Heart right ventricle (tissue), 16 donors: ENCODE measurements at places on chromosomes 2 and 18. TPM values are rescaled to one million over a fixed set of nuclear protein-coding genes. Genes with fewer than 3 reads are reported as not detected.

DNA sequence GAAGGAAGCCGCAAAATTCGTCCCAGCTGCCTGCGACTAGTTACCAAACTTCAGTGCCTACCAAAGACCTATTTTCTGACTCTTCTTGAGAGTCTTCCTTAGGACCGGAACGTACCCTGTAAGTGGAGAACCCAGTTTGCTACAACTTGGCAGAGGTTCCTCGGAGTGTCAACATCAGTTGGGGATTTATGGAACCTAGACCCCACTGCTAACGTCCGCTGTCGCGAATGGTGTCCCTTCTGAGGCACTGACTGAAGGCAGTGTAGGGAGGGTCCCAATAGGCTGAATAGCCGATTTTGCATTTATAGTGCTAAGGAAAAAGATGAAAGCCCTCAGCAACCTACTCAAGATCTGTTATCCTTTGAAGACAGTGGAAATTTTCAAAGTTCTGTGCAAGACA, 568 bp upstream of the STK17B start:
- peaks cover 36% of the 10 kb centered on the region for H3K4me1 ChIP-seq
- H3K4me3 ChIP-seq, result no peak overlapping the region
- no peaks in the 10 kb centered on the region for H3K36me3 ChIP-seq
- DNase-seq, result peak; percentile 8

DNA sequence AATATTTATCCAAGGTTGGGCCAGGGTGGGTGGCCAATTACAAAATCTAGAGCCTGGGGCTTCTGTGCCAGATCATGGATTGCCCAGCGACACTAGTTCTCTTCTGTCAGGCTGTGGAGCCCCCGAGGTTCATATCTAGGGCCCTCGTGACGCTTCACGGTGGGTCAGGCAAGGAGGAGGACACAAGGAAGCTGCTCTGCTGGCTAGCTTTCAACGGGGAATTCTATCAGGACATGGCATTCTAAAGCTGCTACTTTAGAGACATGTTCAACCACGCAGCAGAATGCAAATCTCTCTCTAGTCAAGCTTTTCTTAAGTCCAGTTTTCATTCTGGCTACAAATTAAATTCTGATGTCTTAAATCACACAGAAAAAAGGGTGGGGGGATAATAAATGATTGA, 180.2 kb downstream of the THADA start:
- H3K27ac ChIP-seq, result peak overlapping the region; percentile 53
- H3K27me3 ChIP-seq, result no peaks in the 10 kb centered on the region
- no peaks in the 10 kb centered on the region for H3K36me3 ChIP-seq

DNA sequence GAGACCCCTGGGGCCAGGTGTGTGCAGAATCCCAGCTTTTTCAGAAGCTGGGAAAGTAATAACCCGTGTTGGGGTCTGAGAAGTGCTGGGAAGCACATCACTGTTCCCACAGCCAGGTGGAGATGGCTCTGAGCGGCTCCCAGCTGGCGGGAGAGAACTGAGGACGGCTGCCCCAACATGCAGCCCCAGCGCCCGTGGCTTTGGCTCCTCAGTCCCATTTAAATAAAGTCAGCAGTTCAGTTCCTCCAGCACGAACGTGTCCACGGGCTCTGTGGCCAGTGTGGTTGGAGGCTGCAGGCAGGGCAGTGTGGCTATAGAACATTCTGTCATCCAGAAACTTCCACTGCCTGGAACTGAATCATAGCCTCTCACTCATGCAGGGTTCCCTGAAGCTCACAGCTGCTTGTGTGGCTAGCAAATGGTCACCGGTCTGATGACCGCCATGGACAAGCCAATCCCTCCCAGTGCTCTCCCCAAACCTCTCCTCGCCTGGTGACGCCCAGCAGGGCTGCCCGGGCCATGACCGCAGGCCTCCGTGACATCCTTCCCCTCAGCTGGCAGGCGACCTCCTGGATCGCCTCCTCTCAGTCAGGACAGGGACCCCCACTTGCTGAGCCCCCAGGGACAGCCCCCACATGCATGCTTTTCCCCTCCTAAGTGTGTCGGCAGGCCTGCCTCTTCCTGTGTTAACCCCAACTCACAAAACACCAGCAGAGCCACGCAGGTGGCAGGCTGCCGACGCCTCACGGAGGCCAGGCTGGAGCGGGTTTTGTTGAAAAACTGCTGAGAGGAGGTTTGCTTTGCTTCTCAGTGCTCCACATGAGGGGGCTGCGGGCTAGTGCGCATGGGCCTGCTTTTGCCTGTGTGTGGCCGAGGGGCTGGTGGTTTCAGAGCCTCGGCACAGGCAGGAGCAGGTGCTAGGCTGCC, 1.3 kb downstream of the RTP5 start:
- peak; percentile 18 for DNase-seq
- H3K27me3 ChIP-seq, result peaks cover 22% of the 10 kb centered on the region
- H3K27ac ChIP-seq, result peak overlapping the region; percentile 57
- no peak overlapping the region for H3K4me3 ChIP-seq
- no peaks in the 10 kb centered on the region for H3K36me3 ChIP-seq

Gene NPAS2
- total RNA-seq, result 48.0 TPM

GRCh38 chr18:57352271-57352701, at the start of gene ST8SIA3:
Gene ST8SIA3, plus strand, starts transcription at chr18:57352557. Its CDS starts 290 bp downstream, at chr18:57352847.
- no peaks in the 10 kb centered on the region for H3K36me3 ChIP-seq
- peaks cover 64% of the 10 kb centered on the region for H3K27me3 ChIP-seq
- no peak for DNase-seq
- no peaks in the 10 kb centered on the region for H3K4me1 ChIP-seq
- no peak within 1 kb of the TSS for H3K4me3 ChIP-seq

Gene ASPRV1
- total RNA-seq, result 0.40 TPM

GRCh38 chr2:224271617-224272236, 130.2 kb downstream of the FAM124B start:
- no peak overlapping the region for H3K4me3 ChIP-seq
- H3K36me3 ChIP-seq, result no peaks in the 10 kb centered on the region
- no peaks in the 10 kb centered on the region for H3K4me1 ChIP-seq
- no peaks in the 10 kb centered on the region for H3K27me3 ChIP-seq
- no peak overlapping the region for H3K27ac ChIP-seq

- H3K36me3 ChIP-seq, result no peaks in the 10 kb centered on the region
- no peak overlapping the region for H3K4me3 ChIP-seq
- H3K27ac ChIP-seq, result no peak overlapping the region
- peaks cover 9% of the 10 kb centered on the region for H3K4me1 ChIP-seq
- no peak for DNase-seq
- no peaks in the 10 kb centered on the region for H3K27me3 ChIP-seq
Observed at GRCh38 chr2:111711270-111711669, 172.7 kb downstream of the ANAPC1 start.

DNA sequence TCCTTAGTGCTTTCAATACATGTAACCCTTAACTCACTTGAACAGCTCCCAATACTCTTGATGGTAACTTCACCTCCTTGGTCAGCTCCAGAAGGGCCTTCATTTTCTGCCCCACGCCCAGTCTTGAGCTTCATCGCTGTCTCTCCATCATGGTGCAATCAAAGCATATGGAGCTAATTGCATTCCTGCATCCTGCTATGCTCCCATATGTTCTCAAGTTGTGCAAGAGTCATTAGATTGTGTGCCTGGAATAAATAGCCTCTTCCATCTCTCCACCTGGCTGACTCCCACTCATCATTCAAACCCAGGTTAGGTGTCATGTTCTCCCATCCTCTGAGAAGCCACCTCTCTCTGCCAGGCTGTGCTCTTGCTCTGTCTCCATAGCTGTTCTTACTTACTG, 364.5 kb upstream of the RGPD4 start:
- no peak overlapping the region for H3K4me3 ChIP-seq
- no peak overlapping the region for H3K27ac ChIP-seq
- no peaks in the 10 kb centered on the region for H3K27me3 ChIP-seq
- DNase-seq, result no peak

- DNase-seq, result no peak
- H3K4me1 ChIP-seq, result no peaks in the 10 kb centered on the region
- H3K27ac ChIP-seq, result no peak overlapping the region
- H3K36me3 ChIP-seq, result no peaks in the 10 kb centered on the region
- no peaks in the 10 kb centered on the region for H3K27me3 ChIP-seq
- no peak overlapping the region for H3K4me3 ChIP-seq
Observed at GRCh38 chr18:45164551-45164950, 450.7 kb upstream of the SLC14A2 start.

DNA sequence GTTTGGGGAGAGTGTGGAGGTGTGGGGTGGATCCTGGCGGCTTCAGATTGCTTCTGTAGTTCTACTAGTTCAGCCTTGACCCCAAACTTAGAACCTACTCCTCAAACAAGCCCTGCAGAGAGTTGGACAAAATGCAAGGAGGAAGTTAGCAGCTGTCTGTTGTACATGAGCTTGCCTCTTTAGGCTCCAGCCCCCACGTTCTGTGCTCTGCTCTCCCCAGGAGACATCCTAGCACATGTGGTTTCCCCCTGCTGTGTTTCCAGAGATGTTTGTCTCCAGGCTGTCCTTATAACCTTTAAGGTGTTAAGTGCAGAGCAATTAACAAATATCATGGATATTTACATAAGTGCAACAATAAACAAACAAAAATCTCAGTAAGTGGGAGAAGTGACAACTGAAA, 111.1 kb downstream of the ACOXL start:
- DNase-seq, result no peak
- H3K4me1 ChIP-seq, result no peaks in the 10 kb centered on the region
- H3K36me3 ChIP-seq, result no peaks in the 10 kb centered on the region
- H3K4me3 ChIP-seq, result no peak overlapping the region
- no peaks in the 10 kb centered on the region for H3K27me3 ChIP-seq
- no peak overlapping the region for H3K27ac ChIP-seq

DNA sequence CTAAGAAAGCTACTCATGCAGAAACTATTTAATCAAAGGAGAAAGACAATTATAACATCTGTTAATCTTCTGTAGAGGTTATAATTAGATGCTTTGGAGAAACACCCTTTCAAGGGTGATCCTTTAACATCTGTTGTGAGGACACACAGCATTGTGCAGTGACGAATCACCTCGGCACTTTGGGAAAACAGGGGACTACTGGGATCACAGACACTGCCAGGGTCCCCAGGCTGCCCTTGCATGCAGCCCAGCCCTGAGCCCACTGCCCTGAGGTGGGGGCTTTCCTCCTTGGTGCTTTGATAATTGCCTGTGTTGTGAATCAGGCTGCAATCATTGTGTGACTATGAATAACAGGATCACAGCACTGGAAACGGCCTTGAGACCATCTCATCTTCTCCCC, 10.6 kb downstream of the NCKAP5 start:
- H3K4me1 ChIP-seq, result no peaks in the 10 kb centered on the region
- no peak overlapping the region for H3K4me3 ChIP-seq
- no peaks in the 10 kb centered on the region for H3K27me3 ChIP-seq
- H3K36me3 ChIP-seq, result no peaks in the 10 kb centered on the region

GRCh38 chr2:211114826-211115455, 558.5 kb downstream of the CPS1 start:
- H3K27ac ChIP-seq, result no peak overlapping the region
- H3K4me1 ChIP-seq, result no peaks in the 10 kb centered on the region
- DNase-seq, result no peak
- H3K4me3 ChIP-seq, result no peak overlapping the region

GRCh38 chr18:35051641-35052377, 10.6 kb downstream of the MAPRE2 start:
- peak overlapping the region; percentile 68 for H3K27ac ChIP-seq
- peaks cover 57% of the 10 kb centered on the region for H3K4me1 ChIP-seq
- no peak overlapping the region for H3K4me3 ChIP-seq
- no peaks in the 10 kb centered on the region for H3K36me3 ChIP-seq
- H3K27me3 ChIP-seq, result no peaks in the 10 kb centered on the region

- peaks cover 9% of the 10 kb centered on the region for H3K4me1 ChIP-seq
- no peak overlapping the region for H3K4me3 ChIP-seq
Observed at GRCh38 chr2:231293163-231293562, 94.7 kb downstream of the ARMC9 start.

- no peak overlapping the region for H3K4me3 ChIP-seq
- no peaks in the 10 kb centered on the region for H3K27me3 ChIP-seq
- no peaks in the 10 kb centered on the region for H3K36me3 ChIP-seq
- no peak overlapping the region for H3K27ac ChIP-seq
- peaks cover 37% of the 10 kb centered on the region for H3K4me1 ChIP-seq
Observed at GRCh38 chr2:30709516-30709915, 97.7 kb downstream of the CAPN13 start.

DNA sequence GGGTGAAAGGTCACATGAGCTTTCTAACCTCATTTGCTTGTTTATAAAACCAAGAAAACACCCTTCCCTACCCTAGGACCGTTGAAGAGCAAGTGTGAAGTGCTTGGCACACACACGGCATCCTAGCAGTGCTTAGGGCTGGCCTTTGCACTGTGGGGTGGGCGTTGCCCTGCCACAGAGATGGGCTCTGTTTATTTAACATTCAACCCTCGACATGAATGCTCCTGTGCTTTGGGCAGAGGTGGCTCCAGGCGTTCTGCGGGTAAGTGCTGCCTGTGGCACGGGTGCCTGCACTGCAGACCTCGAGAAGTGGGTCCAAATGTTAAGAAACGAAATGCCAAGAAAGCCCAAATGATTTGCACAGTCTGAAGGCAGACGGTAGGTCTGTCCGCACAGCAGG, 170.1 kb downstream of the FHOD3 start:
- H3K36me3 ChIP-seq, result no peaks in the 10 kb centered on the region
- no peak for DNase-seq
- peaks cover 49% of the 10 kb centered on the region for H3K4me1 ChIP-seq
- no peak overlapping the region for H3K4me3 ChIP-seq
- no peaks in the 10 kb centered on the region for H3K27me3 ChIP-seq

Gene VRK2
- 28.7 TPM for total RNA-seq

DNA sequence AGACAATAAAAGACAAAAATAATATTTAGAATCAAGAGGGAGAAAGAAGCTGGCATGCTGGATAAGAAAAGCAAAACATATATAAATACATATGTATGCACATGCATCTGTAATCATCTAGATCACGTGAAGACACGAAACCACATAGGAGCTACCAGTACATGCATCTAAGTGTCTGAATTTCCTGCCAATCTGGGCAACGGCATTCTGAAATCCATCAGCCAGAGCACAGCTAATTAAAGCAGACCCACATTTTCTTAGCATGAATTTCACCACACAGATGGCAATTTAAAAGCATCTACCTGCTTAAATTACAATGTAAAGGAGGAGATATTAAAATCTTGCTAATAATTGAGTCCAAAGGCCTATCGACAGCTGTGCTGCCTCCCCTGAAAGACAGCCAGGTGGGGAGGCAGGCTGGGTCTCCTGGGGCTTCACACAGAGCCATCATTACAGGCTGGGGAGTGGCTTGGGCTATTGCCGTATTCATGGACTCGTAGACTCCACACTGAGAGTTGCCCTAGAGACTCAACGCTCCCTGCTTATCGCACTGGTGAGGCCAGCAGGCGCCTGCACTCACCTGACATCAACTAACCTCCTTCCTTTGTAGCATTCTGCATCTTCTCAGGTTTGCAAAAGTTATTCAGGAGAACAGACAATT, 272.5 kb upstream of the PXDN start:
- no peak for DNase-seq
- H3K27ac ChIP-seq, result no peak overlapping the region
- H3K36me3 ChIP-seq, result no peaks in the 10 kb centered on the region
- no peaks in the 10 kb centered on the region for H3K27me3 ChIP-seq

Gene TRIM43
- total RNA-seq, result not detected

GRCh38 chr2:38602136-38602731, 494 bp downstream of the HNRNPLL start:
- H3K27ac ChIP-seq, result peak overlapping the region; percentile 92
- peak; percentile 43 for DNase-seq
- no peaks in the 10 kb centered on the region for H3K36me3 ChIP-seq

- no peaks in the 10 kb centered on the region for H3K36me3 ChIP-seq
- H3K4me3 ChIP-seq, result no peak within 1 kb of the TSS
- H3K27ac ChIP-seq, result no peak within 1 kb of the TSS
- no peak for DNase-seq
Observed at GRCh38 chr2:127418300-127419111, at the start of gene PROC. Gene PROC, plus strand, starts transcription at chr2:127418427. Its CDS starts 1,516 bp downstream, at chr2:127419943.

- H3K36me3 ChIP-seq, result peaks cover 23% of the 10 kb centered on the region
- peak overlapping the region; percentile 98 for H3K27ac ChIP-seq
- peak overlapping the region; percentile 94 for H3K4me3 ChIP-seq
- no peaks in the 10 kb centered on the region for H3K27me3 ChIP-seq
- DNase-seq, result peak; percentile 16
- no peaks in the 10 kb centered on the region for H3K4me1 ChIP-seq
Observed at GRCh38 chr2:227325839-227326195, 766 bp downstream of the MFF start.

Gene ASB18
- total RNA-seq, result 47.1 TPM
